GM23248 (cell line): ENCODE measurements at places on chromosomes 7 and 10.

GRCh38 chr7:29243910-29244655 lies 49.5 kb downstream of the CHN2 start:
- no peaks in the 10 kb centered on the region for H3K4me1 ChIP-seq
- H3K4me3 ChIP-seq: no peak overlapping the region
- H3K27ac ChIP-seq: no peak overlapping the region
- DNase-seq: no peak

DNA sequence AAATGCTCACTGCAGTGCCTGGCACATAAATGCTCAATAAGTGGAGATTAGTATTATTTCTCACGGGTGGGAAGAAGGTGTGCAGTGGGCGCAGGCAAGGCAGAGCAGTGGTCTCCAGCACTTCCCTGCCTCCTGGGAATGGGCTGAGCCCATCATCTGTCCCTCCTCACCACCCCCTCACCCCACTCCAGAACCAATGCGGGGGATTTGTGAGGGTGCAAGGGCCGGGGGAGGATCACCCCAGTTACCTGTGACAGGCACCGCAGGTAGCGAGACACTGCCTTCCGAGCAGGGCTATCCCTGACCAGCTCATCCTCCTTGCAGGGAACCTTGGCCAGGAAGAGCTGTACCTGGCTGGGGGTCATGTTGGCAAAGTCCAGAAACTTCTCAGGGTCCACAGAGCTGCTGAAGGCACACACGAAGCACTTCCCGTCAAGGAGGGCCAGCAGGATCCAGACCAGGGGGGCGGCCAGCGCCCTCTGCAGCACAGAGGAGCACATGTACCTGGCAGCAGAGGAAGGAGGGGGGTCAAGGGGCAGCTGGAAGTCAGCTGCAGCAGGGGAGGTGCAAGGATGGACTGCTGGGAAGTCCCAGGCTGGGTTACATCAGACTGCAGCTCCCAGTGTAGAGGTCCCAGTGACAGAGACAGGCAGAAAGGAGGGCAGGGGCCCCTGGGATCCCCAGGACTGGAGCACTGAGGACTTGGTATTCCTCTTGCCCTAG lies 2.8 kb downstream of the CALHM3 start:
- DNase-seq: peak; percentile 30
- no peak overlapping the region for H3K4me3 ChIP-seq
- no peaks in the 10 kb centered on the region for H3K27me3 ChIP-seq
- H3K27ac ChIP-seq: no peak overlapping the region
- peaks cover 15% of the 10 kb centered on the region for H3K4me1 ChIP-seq
- no peaks in the 10 kb centered on the region for H3K36me3 ChIP-seq

GRCh38 chr10:129277084-129277483 lies 190.0 kb upstream of the MGMT start:
- no peaks in the 10 kb centered on the region for H3K4me1 ChIP-seq
- H3K36me3 ChIP-seq: no peaks in the 10 kb centered on the region
- no peaks in the 10 kb centered on the region for H3K27me3 ChIP-seq
- no peak for DNase-seq
- no peak overlapping the region for H3K27ac ChIP-seq

DNA sequence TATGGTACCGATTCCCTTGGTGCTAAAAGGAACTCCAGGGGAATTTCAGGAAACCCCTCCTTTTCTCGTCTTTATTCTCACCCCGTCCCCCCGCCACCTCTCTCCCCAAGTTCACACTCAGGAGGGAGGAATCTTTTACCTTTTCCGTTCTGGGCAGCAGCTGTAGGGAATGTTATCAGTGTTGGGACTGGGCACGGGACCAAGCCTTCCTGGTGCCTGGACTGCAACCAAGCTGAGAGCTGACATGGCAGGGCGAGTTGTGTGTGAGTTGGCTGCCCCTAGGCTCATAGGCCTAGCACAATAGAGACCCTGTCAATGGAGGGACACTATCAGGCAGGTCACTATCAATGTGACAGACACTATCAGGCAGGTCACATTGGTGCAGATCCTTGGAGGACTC lies 121.4 kb downstream of the TCF7L2 start:
- no peak overlapping the region for H3K4me3 ChIP-seq
- peaks cover 8% of the 10 kb centered on the region for H3K36me3 ChIP-seq
- no peak overlapping the region for H3K27ac ChIP-seq

DNA sequence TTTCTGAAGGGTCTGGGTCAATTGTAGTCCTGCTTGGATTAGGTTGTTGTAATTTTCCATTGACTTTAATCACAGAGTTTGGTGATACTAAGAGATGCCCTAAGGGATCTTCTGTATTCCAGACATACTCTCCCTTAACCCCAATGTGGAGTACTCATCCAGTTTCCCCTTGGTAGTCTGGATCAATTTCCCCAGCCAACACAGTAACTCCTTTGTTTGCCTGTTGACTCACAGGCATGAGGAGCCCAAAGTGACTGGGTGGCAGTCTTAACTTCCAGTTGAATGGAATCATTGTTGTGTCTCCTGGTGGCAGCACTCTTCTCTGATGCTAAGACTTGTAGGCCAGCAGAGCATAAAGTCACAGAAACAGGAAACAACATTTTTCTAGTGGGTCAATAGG lies 41.5 kb upstream of the PIK3CG start:
- H3K36me3 ChIP-seq: no peaks in the 10 kb centered on the region
- no peaks in the 10 kb centered on the region for H3K27me3 ChIP-seq
- peaks cover 11% of the 10 kb centered on the region; the same call in 1 of the 2 replicates for H3K4me1 ChIP-seq

DNA sequence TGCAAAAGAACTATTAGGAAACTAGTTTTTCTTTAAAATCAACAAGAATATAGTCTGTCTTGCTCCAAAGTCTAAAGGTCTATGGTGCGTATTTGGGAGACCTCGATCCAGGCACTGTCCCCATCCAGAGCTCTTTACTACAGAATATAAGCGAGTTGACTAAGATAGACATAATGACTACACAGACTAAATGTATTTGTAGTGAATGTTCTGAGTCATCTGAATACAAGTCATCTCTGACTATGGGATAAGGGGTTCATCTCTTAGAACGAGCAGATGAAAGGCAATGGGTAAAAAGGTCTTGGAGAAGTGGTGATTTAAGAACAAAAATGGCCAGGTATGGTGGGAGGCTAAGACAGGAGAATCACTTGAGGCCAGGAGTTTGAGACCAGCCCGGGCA lies 136.0 kb upstream of the RSU1 start:
- DNase-seq: peak; percentile 18
- no peak overlapping the region for H3K4me3 ChIP-seq
- H3K27ac ChIP-seq: no peak overlapping the region
- H3K4me1 ChIP-seq: peaks cover 25% of the 10 kb centered on the region
- no peaks in the 10 kb centered on the region for H3K36me3 ChIP-seq

GRCh38 chr7:128443831-128444600 lies 11.7 kb upstream of the HILPDA start:
- H3K36me3 ChIP-seq: no peaks in the 10 kb centered on the region
- H3K4me3 ChIP-seq: no peak overlapping the region
- no peaks in the 10 kb centered on the region for H3K4me1 ChIP-seq
- DNase-seq: no peak
- H3K27me3 ChIP-seq: no peaks in the 10 kb centered on the region

- no peak for DNase-seq
- H3K27ac ChIP-seq: no peak overlapping the region
- H3K27me3 ChIP-seq: no peaks in the 10 kb centered on the region
- H3K4me1 ChIP-seq: no peaks in the 10 kb centered on the region
Measured at GRCh38 chr7:141102436-141102835, 28.6 kb downstream of the TMEM178B start.

GRCh38 chr10:63711867-63712716 lies 190.9 kb downstream of the REEP3 start:
- peaks cover 32% of the 10 kb centered on the region for H3K4me1 ChIP-seq
- no peaks in the 10 kb centered on the region for H3K36me3 ChIP-seq
- H3K27ac ChIP-seq: peak overlapping the region; percentile 61
- no peak overlapping the region for H3K4me3 ChIP-seq
